ENCODE measurements at places on chromosomes 2 and 18.

GRCh38 chr2:178891265-178891958, 84.2 kb upstream of the TTN start:
- no peak for DNase-seq

- DNase-seq = no peak
These were observed 279.4 kb downstream of the CCDC178 start for GRCh38 chr18:33161131-33161530.

- DNase-seq = no peak
These were observed 14.9 kb downstream of the TYW5 start for GRCh38 chr2:199940373-199940772.

- DNase-seq = no peak
These were observed 308.2 kb downstream of the EN1 start for GRCh38 chr2:118539290-118539689.

DNA sequence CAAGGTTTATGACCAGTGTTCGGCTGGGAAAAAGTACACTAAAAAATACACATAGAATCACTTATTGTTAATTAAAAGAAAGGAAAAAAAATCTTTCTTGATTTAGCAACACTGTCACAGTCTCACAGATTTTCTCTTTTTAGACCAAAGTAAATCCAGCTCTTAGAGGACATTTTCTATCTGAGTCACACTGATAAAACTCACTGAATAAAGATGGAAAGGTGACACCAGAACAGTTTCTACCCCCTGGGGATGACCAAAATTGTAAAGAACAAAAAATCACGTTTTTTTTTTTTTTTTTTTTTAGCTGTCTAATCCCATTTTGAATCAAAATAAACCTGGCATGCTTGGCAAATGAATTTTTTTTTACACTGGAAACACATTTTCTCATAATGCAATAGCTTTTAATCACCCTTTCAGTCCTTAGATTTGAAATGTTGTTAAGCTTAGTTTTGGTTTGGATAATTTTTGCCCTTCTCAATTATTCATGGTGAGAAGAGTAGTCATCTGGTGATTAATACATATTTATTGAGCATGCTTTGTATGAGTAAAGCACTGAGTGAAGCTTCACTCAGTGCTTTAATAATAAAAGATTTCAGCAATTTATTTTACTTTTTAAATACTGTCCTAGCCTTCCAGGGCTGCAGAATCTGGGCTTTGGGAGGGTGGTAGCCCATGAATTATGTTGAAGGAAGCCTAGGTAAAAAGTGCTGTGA, 886.3 kb downstream of the SLC4A3 start:
- DNase-seq = no peak

DNA sequence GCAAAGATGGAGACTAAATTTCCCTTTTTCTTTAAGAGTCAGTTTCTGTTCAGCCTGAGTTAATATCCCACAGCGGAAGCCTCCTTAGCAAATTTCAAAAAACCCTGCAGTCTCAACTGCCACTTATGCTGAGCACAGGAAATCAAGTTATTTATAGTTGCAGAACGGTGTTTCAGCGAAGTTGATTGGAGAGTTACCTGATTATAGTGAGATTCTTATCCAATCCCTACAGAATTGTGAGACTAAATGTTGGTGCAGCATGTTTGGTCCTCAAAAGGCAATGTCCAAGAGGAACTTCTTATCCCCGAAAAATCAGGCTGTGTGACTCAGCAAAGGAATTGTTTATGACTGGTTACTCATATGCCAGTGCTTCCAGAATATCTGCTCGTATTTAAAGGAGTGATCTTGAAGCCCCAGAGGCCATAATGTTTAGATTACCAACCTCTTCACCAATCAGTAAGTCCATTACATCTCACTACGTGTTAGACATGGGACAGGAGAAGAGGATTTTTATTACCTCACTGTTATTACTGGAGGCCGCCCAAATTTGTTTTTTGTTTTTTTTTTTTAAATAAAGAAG, 67.9 kb downstream of the LRRFIP1 start:
- no peak for DNase-seq

GRCh38 chr18:8471372-8471771, 137.9 kb upstream of the RAB12 start:
- DNase-seq = no peak

DNA sequence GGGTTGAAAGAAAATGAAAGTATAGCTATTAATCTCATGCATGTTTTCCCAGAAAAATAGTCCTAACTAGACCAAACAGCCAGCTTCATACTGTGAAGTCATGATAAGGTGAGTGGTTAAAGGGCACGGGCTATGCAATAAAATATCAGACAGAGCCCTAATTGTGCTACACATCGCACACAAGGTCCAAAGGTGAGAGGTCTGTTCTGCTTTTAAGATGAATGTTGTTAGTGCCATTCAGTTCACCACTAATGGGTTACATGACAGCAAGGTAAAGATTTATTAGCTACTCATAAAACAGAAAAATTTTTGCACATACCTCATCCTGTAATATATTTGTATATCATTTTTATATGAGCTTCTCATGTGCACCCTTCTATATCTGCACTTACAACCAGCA, 105.0 kb upstream of the STK17B start:
- DNase-seq = no peak

Data from GOT3 (cell line).